ENCODE measurements at places on chromosomes 16 and 17. TPM values are rescaled to one million over a fixed set of nuclear protein-coding genes. Genes with fewer than 3 reads are reported as not detected.

The KLHL36 gene
- polyA plus RNA-seq, result 24.0 TPM

The CCL1 gene
- polyA plus RNA-seq, result not detected

The HSD17B2 gene
- polyA plus RNA-seq, result 15.1 TPM

The ZP2 gene
- 0.17 TPM for polyA plus RNA-seq

The MYH11 gene
- polyA plus RNA-seq, result 11.1 TPM

Data from right renal cortex interstitium (tissue), 3 donors.